ENCODE measurements at places on chromosomes 3 and 15.

- DNase-seq, result no peak
Observed at GRCh38 chr3:148642616-148643015, 55.1 kb upstream of the AGTR1 start.

GRCh38 chr3:57919987-57920386, 88.2 kb upstream of the FLNB start:
- no peak for DNase-seq

DNA sequence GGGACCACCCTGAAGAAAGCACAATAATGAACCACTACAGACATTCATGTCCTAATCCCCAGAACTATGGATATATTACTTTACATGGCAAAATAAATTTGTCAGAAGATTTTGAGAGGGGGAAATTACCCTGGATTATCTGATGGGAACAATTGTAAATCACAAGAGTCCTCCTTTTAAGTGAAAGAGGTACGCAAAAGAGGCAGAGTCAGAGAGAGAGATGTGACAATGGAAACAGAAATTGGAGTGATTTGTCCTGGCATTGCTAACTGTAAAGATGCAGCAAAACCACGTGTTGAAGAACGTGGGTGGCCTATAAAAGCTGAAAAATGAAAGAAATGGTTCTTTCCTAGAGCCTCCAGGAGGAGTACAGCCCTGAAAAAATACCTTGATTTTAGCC, 1121.4 kb upstream of the ALCAM start:
- DNase-seq, result no peak

GRCh38 chr15:29039466-29040369, 153.9 kb downstream of the APBA2 start:
- no peak for DNase-seq

DNA sequence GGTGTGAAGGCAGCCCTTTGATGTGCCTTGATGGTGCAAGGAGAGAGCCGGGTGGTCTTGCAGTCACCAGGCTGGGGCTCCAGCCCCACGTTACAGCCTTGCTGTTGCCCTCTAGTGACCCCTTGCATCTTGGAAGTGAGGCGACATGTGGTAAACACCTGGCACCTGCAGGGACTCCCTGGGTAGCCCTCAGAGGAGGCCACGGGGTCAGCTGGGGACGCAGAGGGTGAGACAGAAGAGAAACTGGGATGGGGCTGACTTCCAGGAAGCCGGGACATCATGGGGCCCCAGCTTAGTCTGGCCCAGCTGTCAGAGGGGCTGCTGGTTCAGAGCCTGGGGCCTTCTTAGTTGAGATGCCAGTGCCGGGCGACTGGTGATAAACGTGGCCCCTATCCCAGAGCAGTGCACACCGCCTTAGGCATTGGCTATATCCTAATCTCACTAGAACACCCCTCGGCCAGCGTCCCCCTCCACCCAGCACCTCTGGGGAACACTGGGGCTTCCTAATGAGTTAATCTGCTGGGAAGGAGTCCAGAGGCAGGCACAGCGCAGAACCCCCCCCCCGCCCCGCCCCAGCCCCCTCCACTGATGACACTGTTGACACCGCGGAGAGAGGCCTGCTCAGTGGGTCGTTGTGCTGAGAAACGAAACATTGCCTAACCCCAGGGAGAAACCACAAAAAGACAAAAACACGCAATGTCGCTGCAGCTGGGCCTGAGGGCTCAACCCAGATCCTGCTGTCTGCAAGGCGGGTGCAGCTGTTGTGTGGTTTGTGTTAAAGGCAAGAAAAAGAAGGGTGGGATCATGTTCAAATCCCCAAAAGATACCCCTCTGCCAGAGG, 60.5 kb upstream of the KLF13 start:
- no peak for DNase-seq

DNA sequence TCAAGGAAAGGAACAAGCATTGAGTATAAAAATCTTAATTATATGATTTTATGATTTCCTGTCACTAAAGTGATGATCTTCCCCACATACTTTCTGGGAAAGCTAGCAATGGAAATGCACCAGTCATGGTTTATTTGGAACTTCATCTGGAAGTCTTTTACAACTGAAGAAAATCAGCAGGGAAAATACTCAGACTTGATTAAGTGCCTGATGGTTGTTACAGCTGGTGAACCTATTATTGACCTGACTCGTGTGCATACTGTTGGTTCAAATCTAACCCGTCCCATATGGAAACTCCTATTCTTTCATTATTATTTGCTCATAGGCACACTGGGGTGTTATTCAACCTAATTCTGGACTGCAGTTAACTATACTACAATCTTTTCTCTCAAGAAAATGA, 701.8 kb upstream of the CCDC54 start:
- DNase-seq, result no peak

- DNase-seq, result no peak
Observed at GRCh38 chr15:70609889-70610288, 153.5 kb downstream of the UACA start.

DNA sequence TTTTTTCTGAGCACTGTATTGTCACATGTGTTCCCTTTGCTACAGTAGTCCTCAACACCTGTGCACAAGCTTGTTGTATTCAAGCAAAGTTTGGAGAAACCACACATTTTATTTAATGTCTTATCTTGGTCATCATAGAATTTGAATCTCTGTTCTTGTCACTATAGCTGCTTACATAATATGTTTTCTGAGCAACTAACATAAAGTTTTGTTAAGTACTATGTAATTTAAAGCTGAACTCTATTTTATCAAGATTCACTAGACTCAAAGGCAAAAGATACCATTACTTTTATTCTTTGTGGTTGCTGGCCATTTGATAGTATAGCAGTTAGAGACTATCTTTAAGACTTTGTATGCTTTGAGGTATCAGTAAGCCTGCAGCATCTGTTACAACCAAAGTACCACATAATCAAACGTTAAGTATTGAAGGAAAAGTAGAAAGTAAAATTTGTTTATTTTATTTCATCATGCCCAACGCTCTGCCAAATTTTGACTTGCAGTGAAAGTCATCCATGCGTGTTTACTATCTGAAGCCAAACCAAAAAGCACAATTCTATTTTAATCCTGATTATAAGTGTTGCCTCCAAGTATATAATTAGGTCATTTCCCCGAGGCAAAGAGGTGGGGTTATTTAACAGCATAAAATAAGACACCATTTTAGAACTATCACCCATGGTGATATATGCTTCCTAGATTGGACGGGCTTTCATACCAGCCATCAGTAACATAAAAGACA, 10.3 kb upstream of the ABHD10 start:
- DNase-seq, result no peak

DNA sequence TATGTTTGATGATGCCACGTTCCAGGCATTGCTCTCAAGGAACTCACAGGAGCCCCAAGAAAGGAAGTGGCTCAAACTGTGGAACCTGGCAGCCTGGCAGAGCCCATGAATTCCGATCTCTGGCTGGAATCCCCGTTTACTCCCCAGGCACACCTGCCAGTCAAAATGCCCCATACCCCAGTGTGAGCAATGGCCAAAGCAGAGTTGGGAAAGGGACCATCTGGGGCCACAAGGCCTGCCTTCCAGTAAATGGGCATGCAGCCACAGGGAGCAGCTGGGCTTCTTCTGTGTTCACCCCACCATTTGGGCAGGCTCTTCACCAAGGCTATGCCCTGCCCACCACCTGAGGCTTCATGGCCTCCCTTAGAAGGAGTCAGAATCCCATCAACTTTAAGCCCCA, 257.0 kb upstream of the GOLGA6L4 start:
- no peak for DNase-seq

DNA sequence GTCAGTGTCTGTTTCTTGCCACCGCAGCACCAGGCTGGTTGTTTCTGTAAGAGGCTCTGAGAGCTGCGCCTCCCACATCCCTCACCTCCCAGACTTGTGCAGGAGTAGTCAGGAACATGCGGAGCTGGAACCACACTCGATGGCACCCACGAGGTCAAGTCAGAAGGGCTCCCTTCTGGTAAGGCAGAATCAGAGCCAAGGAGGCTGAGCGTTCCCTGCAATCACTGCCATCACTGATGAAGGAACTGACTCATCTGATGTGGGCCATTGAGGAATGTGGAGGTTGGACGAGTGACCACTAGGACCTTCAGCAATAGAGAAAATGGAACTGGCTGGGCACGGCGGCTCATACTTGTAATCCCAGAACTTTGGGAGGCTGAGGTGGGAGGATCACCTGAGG, 35.7 kb upstream of the BLM start:
- peak; percentile 49 for DNase-seq

- no peak for DNase-seq
Observed at GRCh38 chr15:60389261-60390077, 8.3 kb downstream of the ANXA2 start.

GRCh38 chr3:143830786-143831185, 17.5 kb downstream of the SLC9A9 start:
- DNase-seq, result no peak

GRCh38 chr15:39345176-39345575, 235.7 kb upstream of the THBS1 start:
- DNase-seq, result no peak

- no peak for DNase-seq
Observed at GRCh38 chr15:92025706-92026270, 172.3 kb downstream of the SLCO3A1 start.

DNA sequence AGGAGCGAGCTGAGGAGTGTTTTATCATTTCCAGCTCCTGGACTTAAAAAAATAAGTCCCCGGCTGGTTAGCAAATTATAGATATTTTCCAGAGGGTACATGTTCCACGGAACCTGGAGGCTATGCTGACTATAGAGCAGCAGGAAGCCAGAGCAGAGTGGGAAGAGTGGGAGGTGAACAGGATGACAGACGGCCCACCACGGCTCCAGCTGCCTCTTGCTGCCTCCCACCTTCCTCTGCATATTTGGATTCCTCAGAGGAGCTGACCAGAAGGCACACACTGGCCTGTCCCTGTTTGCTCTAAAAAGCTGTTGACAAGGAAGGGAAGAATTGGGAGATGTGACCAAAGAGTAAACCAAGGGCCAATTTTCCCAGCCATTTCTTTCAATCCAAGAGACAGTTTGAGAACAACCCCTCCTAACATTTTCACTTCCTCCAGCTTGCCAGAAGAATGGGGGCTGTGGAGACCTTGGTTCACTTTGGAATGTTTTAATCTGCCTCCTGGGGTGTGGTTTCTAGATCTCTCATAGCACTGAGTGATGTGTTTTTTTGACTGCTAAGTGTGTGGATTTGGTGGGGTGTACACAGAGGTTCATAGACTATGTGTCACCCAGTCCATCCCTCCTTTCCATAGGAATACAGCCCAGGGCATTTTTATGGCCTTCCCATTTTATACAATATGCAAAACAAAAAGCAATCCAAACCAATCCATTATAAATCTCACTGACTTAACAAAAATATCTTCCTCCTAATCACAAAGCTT, 36.8 kb downstream of the HGD start:
- DNase-seq, result no peak

DNA sequence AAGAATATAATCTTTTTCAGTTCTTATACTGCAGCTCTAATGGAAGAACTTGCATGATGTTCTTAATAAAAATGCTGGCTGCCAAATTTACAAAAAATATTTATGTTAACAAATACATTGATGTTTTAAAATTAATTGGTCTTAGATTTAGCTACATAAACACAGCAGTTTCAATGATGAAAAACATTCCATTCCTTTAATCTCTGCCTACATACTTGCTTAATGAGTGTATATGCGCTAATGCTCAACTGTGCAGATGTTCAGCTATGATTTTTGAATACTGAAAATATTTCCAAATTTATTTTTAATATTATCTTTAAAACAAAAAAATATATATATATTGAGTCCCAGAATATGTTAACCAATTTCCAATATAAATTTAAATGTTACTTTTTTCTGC, 867.4 kb downstream of the ROBO1 start:
- no peak for DNase-seq

DNA sequence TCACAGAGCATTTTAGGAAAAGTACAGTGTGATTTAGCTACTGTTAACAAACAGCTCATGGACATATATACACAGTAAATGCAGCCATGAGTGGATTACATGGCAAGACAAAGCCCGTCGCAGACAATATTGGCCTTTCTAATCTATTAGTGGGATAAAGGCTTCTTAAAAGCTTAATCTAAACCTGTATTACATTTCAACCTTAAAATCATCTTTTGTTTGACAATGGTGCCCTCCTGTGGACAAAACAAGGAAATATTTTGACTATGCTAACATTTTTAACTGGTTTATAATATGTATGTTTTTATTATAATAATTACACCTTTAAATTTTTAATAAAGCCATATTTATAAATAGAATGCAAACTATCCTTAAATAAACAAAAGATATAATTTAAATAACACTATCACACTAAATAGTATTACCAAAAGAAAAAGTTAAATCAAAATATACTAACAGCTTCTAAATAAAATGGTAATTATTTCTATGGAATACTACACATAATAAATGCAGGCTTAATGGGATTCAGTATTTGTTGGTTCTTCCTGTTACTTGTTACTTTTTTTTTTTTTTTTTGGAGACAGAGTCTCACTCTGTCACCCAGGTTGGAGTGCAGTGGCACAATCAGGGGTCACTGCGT, 38.6 kb downstream of the TAFA4 start:
- DNase-seq, result no peak

GRCh38 chr15:27725731-27726130, 373.4 kb downstream of the OCA2 start:
- no peak for DNase-seq

DNA sequence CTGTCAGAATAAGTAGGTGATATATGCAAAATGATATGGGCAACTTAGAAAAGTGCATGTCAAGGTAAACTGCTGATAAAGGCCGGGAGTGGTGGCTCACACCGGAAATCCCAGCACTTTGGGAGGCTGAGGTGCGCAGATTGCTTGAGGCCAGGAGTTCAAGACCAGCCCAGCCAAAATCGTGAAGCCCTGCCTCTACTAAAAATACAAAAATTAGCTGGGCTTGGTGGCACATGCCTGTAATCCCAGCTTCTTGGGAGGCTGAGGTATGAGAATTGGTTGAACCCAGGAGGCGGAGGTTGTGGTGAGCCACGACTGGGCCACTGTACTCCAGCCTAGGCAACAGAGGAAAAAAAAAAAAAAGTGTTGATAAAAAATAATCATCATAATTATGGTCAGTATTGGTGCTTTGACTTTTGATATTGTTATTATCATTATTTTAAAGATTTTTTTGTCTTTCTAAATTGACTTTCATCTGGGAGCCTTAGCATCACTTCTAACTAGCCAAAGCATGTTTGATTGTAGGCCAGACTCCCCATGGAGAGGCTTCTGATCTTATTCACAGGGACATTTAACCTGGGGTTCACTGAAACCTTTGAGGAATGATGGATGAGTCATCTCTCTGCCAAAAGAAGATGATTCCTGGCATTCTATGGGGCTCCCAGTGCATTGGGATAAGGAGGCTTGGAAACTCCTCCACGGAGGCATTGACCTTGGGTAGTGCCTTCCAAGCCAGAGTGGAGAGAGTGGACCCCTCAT, 5.6 kb downstream of the ZBTB38 start:
- no peak for DNase-seq

GRCh38 chr3:190586631-190587011, 72.7 kb downstream of the IL1RAP start:
- DNase-seq, result no peak

GRCh38 chr3:135917076-135917475, 48.5 kb upstream of the PPP2R3A start:
- DNase-seq, result no peak
